ENCODE measurements at places on chromosomes 11 and 22.

- DNase-seq: no peak
Observed at GRCh38 chr11:45921561-45922424, 663 bp upstream of the LARGE2 start.

GRCh38 chr11:88266157-88266556, 71.4 kb downstream of the CTSC start:
- no peak for DNase-seq

DNA sequence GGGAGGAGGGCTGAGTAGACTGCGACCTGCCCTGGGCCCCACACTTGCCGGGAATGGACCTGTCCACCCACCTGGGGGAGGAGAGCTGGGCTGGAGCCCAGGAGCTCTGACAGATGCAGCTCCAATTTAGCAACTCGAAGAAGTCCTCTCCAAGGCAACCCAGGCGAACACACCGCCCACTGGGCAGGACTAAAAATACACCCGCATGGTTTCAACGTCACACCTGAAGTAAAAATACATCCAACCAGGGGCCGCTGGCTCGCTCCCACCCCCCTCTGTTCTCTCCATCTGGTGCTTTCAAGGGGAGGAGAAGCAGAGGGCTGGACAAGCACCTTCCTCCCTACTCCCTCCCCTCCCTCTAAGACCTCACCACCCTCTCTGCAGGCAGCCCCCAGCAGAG, 119.9 kb downstream of the FEZ1 start:
- no peak for DNase-seq

DNA sequence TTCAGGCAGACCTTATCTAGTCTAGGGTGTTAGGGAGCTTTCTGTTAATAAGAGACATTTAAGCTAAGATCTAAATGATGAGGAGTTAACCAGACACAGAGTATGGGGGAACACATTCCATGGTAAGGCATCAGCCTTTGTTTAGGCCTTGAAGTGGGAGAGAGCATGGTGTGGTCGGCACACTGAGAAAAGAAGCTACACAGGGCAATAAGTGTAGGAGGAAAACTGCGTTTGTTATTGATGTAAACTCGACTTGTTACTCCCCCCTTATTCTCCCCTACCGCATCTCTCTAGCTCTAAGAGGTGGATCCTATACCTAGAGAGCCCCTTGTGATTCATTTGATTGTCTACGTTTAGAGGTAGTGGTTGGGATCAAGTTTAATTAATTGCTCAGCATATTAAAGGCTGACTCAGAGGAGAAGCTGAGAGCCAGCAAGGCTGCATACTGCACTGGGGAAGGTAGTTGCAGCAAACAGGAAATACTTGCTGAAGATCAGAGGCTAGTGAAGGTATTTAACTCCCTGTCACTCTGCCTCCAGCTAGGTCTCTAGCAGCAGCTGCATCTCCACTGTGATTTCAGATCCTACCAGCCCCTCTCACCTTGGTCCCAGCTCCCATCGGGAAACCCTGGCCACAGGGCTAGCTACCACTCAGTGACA, 86.8 kb upstream of the TEAD1 start:
- no peak for DNase-seq

DNA sequence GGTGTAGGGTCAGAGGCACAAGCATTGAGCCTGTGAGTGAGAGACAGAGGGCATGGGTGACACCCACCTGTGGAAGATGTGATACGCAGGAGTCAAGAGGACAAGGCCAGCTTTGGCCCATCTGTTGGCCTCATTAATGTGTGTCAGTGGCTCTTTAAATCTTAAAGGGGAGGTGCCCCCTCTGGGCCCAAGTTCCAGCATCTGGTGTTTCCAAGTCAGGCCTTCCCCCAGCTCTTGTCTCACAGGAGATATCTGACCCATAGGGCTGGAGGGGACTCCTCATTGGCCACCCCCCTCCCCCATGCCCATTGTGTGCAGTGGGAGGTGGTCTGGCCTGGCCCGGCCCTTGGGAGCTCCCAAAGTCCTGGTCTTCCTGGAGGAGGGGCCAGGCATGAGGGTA, 8.9 kb downstream of the KCNK7 start:
- DNase-seq: no peak

DNA sequence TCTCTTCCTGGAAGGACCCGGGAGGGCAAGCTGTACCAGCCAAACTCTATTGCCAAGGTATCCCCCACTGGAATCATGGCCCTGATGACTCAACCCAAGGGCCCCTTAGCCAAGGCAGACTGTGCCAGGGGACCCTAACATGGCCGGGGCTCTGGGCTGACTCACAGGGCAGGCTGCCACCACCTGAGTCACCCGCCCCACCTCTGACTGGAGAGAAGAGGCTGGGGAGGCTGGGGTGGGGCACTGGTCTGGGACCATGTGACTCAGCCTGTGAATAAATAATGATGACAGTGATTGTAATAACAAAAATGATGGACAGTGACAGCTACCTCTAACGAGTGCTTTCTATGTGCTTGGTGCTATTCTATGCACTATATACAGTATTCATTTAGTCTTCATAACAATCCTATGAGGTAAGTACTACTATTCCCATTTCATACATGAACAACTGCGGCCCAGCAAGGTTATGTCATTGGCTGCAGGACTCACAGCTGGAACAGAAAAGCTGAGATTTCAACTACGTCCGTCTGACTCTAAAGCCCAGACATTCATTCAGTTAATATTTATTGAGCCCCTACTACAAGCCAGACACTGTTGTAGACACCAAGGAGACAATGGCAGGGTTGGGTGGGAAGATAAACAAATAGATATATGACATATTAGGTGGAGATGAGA, 84.2 kb downstream of the FBXO7 start:
- DNase-seq: no peak

GRCh38 chr11:2913019-2913431, 16.2 kb downstream of the PHLDA2 start:
- DNase-seq: no peak

GRCh38 chr22:44999687-45000086, 10.1 kb downstream of the PHF21B start:
- no peak for DNase-seq

DNA sequence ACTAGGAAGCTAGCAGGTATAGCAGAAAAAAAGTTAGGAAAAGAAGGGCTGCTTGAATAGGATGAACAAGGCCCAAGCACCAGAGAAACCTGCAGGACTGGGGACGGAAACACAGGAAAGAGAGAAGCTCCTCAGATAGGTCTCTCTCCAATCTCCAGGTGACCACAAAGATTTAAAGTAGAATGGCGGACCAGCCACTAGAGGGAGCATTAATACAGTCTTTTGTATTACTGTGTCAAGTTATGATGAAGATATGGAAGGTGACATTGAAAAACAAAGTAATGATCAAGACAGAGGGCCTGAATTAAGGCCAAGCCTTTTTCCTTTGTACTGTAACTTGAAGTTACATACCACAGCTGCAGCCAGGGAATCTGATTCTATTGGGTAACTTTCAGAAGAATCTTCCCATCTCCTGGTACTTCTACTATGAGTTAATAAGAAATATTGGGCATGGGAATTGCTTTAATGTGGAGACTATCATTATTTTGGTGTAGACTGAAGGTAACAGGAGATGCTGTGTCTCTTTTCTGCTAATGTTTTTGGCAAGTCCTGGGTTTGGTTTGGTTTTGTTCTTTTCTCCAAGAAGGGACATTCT, 33.8 kb downstream of the OR2AG2 start:
- DNase-seq: peak; percentile 62

GRCh38 chr11:13287036-13287435, 9.4 kb downstream of the BMAL1 start:
- no peak for DNase-seq

GRCh38 chr11:8099291-8099899, 18.4 kb downstream of the TUB start:
- peak; percentile 77 for DNase-seq

DNA sequence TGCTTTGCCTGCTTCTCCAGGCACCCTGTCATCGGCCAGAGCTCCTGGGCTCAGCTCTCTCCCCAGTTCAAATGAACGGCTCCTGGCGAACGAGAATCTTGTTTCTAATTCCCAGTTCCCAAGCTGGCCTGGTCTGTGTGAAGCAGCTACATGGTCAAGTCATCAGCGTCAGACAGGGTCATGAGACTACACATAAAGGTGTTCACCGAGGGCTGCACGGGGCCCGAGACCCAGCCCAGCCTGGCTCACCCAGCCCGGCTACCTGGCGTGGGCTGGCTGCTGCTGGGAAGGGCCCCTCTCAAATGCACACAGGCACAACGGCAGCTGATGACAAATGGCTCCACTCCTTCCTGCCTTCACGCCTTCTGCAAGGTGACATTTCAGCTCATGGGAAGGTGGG, 14.6 kb upstream of the CELSR1 start:
- no peak for DNase-seq

DNA sequence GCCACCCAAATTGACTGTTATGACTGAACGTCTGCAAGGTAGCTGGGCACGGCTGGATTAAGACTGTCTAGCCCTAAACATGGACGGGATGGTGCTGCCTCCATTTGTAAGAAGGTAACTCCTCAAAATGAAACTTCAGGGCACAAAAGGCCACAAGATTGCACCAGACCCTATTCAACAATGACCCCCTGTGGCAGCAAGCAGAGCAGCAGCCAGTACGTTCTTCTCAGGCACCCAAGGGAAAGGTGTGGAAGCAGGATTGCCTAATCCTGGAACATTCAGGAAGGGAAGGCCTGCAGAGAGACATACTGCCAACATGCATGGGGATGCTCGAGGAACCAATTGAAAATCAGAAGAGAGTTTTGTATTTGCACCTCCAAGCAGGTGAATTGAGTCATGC, 4.5 kb upstream of the TBX10 start:
- DNase-seq: peak; percentile 64

DNA sequence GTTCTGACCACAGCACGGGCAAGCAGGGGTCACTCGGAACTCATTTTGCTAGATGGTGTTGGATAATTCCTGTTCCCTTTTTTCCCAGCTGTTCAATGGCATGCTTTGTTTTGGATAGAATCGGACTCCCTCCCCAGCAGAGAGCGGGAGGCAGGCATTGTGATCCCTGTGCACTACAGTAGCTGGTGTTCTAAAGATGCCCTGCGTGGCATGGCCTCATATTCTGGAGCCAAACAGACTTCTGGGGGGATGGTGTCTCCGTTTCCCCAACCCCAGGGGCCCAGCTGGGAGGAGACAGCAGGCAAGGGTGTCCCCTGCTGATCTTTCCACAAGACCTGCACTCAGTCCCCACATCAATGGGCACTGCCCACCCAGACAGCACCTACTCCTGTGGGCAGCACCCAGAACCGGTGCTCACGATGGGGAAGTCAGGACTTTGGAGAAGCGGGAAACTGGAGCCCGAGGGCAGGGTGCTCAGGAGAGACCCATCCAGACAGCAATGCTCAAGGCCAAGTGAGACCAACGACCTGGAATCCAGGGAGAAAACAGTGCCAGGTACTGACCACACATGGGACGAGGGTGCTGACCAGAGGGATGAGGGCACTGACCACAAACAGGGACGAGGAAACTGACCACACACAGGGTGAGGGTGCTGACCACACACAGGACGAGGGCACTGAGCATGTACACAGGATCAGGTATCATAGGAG, 934.9 kb downstream of the BRD1 start:
- no peak for DNase-seq

GRCh38 chr11:119845756-119846155, 116.8 kb upstream of the NECTIN1 start:
- no peak for DNase-seq

DNA sequence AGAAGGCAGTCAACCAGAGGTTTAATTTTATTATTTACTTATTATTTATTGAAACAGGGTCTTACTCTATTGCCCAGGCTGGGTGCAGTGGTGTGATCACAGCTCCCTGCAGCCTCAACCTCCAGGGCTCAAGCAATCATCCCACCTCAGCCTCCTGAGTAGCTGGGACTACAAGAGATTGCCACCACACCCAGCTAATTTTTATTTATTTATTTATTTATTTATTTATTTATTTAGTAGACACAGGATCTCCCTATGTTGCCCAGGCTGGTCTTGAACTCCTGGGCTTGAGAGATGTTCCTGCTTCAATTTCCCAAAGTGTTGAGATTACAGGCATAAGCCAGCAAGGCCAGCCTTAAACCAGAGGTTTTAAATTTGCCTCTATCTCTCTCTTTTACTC, 83.1 kb downstream of the RCN1 start:
- no peak for DNase-seq

DNA sequence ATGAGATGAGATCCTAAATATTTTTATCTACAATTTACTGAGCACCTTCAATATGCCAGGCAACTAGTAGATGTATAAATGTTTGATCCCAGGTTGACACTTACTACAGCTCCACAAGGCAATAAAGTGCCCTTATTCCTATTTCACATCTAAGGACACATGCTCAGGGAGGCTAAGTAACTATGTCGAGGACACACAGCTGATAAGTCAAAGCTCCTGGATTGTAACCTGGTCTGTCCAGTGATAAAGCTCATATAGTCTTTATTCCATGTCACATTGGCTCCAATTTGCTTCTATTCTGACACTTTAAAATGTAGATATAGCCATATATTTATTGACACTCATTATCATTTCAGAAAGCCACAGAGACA, 93.8 kb upstream of the BMAL1 start:
- DNase-seq: no peak

All from NB4 (cell line).